Stimulated activated CD8-positive, alpha-beta memory T cell treated with anti-CD3 and anti-CD28 coated beads, Interleukin-2, amount 100 ng/mL, for 1 hour (primary cell): ENCODE measurements at places on chromosomes 11 and 22.

GRCh38 chr22:45434981-45435380 is 21.5 kb downstream of the RIBC2 start:
- no peak for DNase-seq

DNA sequence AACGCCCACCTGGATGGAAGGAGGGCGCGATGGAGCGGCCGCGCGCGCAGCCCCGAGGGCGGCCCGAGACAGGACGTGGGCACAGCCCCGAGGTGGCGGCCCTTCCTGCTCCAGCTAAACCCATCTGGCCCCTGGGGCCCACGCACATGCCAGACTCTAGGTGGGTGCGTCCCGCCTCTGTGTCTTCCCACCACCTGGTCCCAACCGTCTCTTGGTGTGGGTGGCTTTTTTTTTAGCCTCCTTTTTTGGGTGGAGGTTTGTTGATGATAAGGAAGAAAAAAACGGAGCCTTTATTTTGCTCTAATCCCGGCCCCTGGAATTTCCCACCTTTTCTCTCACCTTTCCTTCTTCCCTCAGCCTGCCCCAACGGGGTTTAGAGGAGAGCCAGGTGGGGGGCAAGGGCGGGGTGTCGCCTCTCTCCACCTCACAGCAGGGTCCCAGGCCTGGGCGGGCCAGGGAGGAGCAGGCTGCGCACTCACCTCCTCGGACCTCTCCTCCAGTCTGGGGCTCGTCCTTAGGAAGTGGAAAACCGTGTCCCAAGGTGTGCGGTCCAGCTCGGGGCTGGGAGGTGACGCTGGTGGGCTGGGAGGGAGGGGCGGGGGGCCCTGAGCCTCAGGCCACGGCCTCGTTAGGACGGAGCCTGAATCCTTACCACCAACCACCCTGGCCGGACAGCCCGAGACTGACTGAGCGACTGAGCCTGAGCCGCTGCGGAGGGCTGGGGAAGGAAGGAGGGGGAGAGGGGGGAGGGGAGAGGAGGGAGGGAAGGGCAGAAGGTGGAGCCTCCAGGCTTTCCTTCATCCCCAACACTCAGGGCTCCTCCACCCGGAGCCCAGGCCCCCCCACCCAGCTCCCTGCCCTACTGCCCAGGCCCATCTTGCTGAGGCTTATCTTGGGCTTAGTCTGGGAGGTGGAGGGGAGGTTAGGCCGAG is at the start of gene SOX10:
TSS of gene SOX10 (minus strand) at position 696 of the 932 bp plus-strand sequence. CDS start 771 bp downstream, outside the sequence.
- no peak for DNase-seq

DNA sequence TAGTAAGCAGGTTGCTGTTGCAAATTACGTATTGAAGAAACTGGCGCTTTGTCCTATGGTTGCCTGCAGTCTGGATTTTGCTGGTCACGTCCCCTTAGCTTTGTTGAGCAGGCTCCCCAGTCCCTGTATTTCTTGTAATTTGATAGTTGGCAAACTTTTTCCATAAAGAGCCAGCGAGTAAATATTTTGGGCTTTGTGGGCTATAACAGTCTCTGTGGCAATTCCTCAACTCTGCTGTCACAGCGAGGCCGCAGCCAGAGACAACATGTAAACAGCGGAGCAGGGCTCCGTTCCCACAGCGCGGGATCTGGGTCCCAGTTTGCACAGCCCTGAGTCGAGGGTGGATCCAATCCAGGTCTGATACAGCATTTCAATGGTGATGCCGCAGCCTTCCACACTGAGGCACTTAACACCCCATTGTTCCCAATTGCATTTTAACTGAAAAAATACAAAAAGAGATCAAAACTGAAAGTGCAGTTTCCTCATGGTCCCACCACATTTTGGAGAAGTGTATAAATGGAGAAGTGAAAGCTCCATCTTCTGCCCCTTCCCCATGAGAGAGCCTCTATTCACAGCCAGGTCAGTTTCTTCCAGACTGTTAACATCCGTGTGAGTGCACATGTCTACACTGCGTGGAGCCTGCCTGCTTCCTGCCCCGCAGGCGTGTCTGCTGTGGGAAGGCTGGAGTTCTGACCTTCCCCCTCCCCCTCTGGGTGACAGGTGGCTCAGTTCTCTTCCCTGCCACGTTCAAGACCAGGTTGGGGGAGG is 89.1 kb downstream of the RPS6KA4 start:
- DNase-seq: no peak

GRCh38 chr11:45692808-45693453 is 27.5 kb upstream of the CHST1 start:
- DNase-seq: no peak

DNA sequence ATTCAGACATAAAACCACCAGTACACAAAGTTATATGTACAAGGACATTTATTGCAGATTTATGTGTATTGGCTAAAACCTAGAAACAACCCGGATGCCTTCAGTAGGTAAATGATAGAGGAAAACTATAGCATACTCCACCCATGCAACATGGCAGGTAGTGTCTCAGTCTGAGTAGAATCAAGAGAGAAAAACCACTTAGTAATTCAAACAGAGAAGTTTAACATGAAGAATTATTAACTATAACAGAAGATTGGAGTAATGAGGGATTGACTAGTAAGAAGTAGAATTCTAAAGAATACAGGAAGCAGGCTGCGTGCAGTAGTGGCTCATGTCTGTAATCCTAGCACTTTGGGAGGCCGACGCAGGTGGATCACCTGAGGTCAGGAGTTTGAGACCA is 16.2 kb upstream of the SPTY2D1 start:
- DNase-seq: no peak

DNA sequence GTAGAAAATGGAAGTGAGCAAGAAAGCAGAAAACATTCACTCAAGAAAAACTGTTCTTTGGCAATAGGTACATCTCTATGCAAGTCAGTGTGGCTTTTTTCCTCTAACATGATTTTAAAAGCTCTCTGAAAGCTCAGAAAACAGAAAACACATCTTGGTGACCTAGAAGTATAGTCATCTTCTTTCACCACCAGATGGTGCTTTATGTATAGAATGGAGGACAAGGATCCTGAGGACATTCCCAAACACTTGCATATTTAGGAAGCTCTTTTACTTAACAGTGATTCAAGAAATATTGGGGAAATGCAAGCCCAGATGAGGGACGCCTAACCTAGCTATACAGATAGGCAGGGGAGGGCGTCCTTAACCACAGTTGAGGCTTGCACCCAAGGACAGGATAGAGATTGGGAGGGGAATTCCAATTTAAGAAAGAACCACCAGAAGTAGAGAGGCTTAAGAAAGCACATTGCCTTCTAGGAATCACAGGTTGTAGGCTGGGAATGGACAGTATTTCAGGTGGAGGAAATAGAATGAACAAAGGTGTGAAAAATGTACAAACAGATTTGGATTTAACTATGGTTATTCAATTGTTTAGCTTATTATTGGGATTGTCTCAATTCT is 13.8 kb upstream of the CCDC81 start:
- DNase-seq: no peak

GRCh38 chr22:36009085-36009484 is 19.5 kb downstream of the RBFOX2 start:
- no peak for DNase-seq

DNA sequence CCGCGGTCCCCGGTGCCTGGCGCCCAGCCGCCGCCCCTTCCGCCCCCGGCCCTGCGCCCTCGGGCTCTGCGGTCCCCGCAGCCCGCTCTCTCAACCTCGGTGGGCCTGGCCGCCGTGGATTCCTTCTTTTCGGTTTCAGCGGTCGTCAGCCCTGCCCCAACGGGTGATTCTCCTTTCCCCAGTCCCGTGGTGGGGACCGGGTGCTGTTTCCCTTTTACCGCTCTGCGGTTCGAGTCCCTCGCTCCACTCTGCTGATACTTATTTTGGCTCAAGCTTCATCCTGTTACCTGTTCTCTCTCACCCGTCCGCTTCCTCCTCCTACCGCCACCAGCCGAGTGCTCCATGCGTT is 494 bp downstream of the ZDHHC5 start:
- DNase-seq: no peak

GRCh38 chr11:68038718-68039525 is at the start of gene TCIRG1:
TSS of gene TCIRG1 (plus strand) at chr11:68039025. CDS start at chr11:68041272, 2,247 bp downstream.
- DNase-seq: peak; percentile 17

DNA sequence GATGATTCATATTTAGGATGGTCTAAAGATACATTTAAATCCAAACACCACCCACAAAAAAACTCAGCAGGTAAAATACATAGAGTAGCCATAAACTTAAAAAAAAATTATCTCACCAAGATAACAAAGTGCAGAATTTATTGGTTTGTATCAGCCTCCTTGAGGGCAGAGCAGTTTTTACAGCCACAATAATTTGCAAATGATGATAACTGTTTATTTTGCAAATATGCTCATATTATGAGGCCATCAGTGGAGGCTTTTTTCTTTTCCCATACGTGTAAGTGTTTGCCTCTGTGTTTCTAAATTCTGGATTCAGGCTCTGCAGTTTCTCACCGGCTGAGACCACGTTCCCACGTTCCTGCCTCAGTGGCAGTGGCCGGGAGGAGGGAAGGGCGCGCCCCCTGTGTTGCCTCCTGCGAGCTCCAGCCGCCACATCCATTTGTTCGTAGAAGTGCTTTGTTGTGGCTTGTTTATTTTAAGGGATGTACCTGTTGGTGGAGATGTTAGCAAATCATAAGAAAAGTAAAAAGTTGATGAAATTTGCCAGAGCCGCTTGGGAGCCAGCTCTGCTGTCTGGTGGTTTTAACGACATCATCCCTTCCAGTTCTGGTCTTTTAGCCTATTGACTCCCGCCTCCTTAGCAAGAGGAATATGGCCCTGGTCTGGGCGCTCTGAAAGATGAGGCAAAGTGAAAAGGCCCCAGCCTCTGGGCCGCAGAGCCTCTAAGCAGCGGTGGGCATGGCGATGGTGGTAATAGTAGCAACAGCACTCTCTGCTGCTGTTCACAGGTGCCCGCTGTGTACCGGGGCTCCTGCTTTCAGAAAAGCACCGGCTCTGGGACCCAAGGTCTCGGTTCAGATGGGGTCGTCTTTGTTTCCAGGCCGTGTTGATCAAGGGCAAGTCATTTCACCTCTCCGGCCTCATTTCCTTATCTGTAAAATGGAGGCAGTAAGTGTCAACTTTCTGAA is 66.7 kb upstream of the PPARA start:
- DNase-seq: no peak

DNA sequence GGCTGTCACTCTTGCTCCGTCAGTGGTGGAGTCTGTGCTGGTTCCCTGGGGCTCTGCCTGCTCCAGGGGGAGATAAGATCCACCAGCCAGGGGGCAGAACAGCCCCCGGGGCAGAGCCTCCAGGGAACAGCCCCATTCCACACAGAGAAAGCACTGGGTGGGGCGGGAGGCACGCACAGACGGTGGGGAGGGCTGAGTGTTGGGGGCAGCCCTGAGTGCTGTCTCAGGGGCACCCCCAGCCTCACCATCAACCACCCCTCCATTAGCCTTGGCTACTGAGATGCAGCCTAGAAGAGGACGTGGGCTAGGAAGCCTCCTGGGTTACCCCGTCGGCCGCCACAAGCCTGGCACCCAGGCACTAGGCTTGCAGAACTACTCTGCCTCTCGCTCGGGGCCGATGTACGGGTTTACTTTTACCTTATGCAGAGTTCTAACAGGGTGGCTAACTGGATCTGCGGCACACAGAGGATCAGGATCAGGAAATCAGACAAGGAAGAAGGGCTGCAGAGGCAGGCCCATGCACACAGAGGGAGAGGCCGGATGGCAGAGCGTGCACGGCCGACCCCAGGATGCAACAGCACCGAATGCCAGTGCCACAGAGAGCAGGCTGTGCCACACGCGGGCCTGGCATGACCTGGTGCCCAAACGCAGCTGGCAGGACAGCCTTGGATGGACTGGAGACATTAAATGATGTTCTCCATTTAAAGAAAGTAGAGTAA is 140.5 kb downstream of the CTTN start:
- no peak for DNase-seq

- DNase-seq: no peak
These were observed 347.9 kb downstream of the FAT3 start for GRCh38 chr11:92572559-92572958.

- no peak for DNase-seq
These were observed 10.1 kb downstream of the CTR9 start for GRCh38 chr11:10761085-10761698.

GRCh38 chr11:85052636-85053035 is 574.5 kb downstream of the DLG2 start:
- DNase-seq: no peak

- DNase-seq: no peak
These were observed 19.0 kb upstream of the OR9Q1 start for GRCh38 chr11:58004664-58005063.

GRCh38 chr11:120132645-120133185 is 5.2 kb downstream of the TRIM29 start:
- no peak for DNase-seq

- no peak for DNase-seq
These were observed 352.0 kb upstream of the MPPED2 start for GRCh38 chr11:30938171-30938570.

GRCh38 chr11:86706338-86707131 is 34.1 kb upstream of the ME3 start:
- no peak for DNase-seq

DNA sequence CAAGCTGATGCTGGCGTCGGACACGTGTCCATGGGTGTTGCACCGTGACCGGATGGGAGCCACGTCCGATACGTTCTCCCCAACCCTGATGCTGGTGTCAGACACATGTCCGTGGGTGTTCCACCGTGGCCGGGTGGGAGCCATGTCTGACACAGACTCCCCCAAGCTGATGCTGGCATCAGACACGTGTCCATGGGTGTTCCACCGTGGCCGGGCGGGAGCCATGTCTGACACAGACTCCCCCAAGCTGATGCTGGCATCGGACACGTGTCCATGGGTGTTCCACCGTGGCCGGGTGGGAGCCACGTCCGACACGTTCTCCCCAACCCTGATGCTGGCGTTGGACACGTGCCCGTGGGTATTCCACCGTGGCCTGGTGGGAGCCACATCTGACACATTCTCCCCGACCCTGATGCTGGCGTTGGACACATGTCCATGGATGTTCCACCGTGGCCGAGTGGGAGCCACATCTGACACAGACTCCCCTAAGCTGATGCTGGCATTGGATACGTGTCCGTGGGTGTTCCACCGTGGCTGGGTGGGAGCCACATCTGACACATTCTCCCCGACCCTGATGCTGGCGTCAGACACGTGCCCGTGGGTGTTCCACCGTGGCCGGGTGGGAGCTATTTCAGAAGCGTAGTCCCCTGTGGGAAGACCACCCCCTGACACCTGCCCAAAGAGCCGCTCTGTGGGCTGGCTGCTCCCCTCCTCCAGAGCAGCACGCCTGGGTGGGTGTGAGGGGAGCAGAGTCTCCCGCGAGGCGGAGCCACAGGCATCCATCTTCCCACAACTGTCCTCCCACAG is 20.0 kb downstream of the SELENOO start:
- DNase-seq: no peak
